Activated T-helper 17 cell treated with anti-CD3 and anti-CD28 coated beads, Interleukin-2, amount 50 U/mL, for 72 hours (primary cell): ENCODE measurements at places on chromosomes 1 and 21. TPM values are rescaled to one million over a fixed set of nuclear protein-coding genes. Genes with fewer than 3 reads are reported as not detected.

PADI4 gene
- not detected for total RNA-seq

MAD2L2 gene
- 63.3 TPM for total RNA-seq

SLAMF6 gene
- total RNA-seq = 17.4 TPM

LCE3D gene
- total RNA-seq = not detected

ADGRL2 gene
- total RNA-seq = not detected

IL20 gene
- total RNA-seq = not detected

KIF2C gene
- total RNA-seq = 124 TPM

CDK11B gene
- 19.1 TPM for total RNA-seq

PGLYRP4 gene
- 0.22 TPM for total RNA-seq

GPR52 gene
- 3.3 TPM for total RNA-seq

SPATA1 gene
- total RNA-seq = 1.7 TPM

SLC6A17 gene
- not detected for total RNA-seq

SIPA1L2 gene
- total RNA-seq = 19.1 TPM

UBXN11 gene
- 23.2 TPM for total RNA-seq

SRP9 gene
- total RNA-seq = 281 TPM

GJA9 gene
- total RNA-seq = not detected

INKA2 gene
- 2.0 TPM for total RNA-seq

RGSL1 gene
- total RNA-seq = not detected

LCK gene
- 323 TPM for total RNA-seq

ATXN7L2 gene
- 14.5 TPM for total RNA-seq

DUSP12 gene
- total RNA-seq = 16.7 TPM

VSIG8 gene
- not detected for total RNA-seq

TLR5 gene
- total RNA-seq = not detected

DHX9 gene
- total RNA-seq = 136 TPM

STPG1 gene
- 7.0 TPM for total RNA-seq

KRTAP12-3 gene
- not detected for total RNA-seq

SH2D1B gene
- not detected for total RNA-seq

MNDA gene
- not detected for total RNA-seq
